ENCODE measurements at places on chromosomes 1 and 21.

- no peak for DNase-seq
Measured at GRCh38 chr21:27476696-27477095, 509.8 kb upstream of the ADAMTS5 start.

- DNase-seq = no peak
Measured at GRCh38 chr1:165172666-165173065, 183.8 kb downstream of the LMX1A start.

DNA sequence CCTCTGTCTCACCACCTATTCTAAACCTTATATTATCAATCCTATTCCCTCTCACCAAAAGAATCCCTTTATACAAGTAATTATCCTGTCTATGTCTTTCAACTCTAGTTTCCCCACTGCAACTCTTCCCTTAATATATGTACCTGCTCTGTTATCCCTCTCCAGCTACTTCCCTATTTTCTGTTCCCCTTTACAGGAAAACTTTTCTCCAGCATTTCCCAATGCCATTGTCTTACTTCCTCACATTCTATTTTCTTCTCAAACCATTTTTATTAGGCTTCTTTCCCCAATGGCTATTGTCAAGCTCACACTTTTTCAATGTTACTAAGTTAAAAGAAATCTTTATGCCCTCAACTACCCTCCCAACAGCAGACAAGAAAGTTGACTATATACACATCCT lies 11.6 kb downstream of the DPYD start:
- no peak for DNase-seq

GRCh38 chr1:28113242-28113572 lies 24.8 kb upstream of the EYA3 start:
- no peak for DNase-seq

- DNase-seq = no peak
Measured at GRCh38 chr1:224114787-224115175, 870 bp downstream of the FBXO28 start.

GRCh38 chr1:170388489-170388888 lies 143.5 kb upstream of the GORAB start:
- no peak for DNase-seq

DNA sequence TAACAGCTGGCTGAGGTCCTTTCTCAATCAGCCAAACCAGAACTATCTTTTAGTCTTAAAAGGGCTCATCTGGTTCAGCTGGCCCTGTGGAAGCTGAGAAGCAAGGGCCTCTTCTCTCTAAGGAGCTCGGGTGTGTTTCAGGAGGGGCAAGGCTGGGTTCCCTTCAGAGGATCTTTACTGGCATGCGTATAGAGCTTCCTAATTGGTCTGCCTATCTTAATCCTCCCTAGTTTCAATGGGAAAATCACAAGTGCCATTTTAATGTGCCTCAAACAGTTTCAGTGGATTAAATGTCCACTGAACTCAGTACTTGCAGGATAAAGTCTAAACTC lies 81.5 kb upstream of the LBR start:
- DNase-seq = no peak

- no peak for DNase-seq
Measured at GRCh38 chr1:32619701-32620485, 30.5 kb downstream of the ZBTB8OS start.

- DNase-seq = no peak
Measured at GRCh38 chr1:51907079-51907702, 28.7 kb upstream of the NRDC start.

GRCh38 chr1:228058949-228059633 lies 23.4 kb upstream of the ARF1 start:
- DNase-seq = peak; percentile 38

DNA sequence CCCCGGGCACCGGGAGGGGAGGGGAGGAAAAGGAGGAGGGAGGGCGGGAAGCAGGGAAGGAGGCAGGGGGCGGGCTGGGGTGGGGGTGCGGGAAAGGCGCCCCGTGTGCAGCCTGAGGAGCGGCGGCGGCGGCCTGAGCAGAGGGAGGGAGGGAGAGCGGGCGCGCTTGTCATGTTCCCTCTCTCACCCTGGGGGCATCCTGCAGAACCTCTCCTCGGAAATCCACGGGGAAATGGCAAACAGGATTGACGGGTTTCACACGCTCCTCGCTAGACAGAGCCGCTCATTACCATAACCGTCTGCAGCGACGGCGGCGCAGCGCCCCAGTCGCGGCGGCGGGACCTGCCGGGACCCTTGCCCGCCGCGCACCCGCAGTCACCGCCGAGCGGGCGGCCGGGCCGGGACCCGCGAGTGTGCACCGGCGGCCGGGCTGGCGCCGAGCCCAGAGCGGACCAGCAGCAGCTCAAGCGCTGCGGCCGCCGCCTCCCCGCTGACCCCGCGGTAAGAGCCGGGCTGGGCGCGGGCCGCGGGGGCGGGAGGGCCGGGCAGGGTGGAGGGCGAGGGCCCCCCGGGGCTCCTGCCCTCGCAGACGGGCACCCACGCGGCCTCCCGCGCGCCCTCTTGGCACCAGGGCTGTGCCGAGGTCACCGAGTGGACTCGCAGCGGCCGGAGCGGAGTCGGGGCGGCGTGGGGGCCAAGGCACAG lies at the start of gene SERTAD4:
Gene SERTAD4 (plus strand): TSS at position 286 of the 705 bp plus-strand sequence. CDS start 5,165 bp downstream, outside the sequence.
- DNase-seq = no peak

DNA sequence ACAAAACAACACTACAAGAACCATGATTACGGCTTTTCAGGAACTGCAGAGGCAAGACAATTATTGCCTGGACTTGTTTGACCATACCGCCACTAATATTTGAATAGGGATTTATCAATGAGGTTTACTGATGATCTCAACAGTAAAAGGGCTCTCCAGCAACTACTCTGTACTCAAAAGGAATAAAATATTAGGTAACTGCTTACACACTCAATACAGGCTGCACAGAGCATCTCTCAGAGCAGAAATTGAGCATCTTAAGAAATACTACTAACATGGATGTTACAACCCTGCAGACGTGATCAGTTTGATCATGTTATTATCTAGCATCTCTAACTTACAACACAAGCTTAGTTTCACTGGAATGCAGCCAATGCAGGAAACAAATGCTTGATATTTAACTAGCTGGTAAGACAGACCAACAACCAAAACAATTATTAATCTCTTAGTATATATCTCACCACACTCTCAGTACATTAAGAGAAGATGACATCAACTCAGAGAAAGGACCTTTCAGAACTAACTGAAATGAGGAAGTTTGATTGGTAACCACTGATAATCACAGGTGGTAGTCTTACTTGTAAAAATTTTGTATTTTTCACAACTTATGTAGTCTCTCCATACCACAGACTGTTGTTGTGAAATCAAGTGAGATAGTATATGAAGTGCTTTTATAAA lies 52.2 kb downstream of the PUM1 start:
- DNase-seq = no peak

GRCh38 chr21:43995521-43996105 lies 16.5 kb upstream of the TRAPPC10 start:
- no peak for DNase-seq

- no peak for DNase-seq
Measured at GRCh38 chr1:241156231-241156965, 200.6 kb downstream of the RGS7 start.

DNA sequence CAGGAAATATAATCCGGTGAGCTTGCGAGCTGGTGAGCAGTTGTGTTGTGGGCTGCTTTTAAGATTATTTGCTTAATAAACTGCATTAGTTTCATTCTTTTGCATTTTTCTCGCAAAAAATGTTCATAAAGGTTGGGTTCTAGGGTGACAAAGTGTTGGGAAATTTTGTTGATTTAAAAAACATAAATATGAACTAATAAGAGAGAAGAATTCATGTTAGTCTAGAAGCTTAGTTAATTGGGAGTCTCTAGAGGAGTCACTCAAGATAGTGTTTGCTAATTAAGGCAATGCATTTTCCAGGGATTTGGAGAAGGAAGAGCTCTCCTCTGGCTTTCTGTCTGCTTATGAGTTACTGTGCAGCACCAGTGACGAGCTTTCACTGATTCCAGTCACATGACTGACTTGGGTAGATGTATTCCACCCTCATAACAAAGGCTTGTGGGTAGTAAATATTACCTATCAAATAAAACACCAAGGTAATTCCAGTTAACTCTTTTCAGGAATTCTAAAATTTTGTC lies 417.0 kb downstream of the PTBP2 start:
- no peak for DNase-seq

DNA sequence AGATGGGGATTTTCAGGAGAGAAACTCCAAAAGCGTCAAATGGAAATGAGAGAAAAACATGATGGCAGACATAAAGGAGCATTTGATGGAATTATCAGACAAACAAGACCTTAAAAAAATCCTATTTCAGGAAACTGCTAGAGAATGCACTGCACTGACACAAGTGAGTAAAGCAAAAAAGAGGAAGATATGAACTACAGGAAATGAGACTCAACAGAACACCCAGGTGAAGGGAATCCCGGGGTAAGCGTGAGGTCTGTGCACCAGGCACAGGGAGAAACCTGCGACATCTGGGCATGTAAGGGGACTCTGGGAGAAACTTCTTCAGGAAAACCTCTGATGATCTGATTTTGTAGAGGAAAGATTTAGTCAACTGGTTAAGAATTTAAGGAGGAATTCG lies 2.8 kb downstream of the TARBP1 start:
- DNase-seq = no peak

DNA sequence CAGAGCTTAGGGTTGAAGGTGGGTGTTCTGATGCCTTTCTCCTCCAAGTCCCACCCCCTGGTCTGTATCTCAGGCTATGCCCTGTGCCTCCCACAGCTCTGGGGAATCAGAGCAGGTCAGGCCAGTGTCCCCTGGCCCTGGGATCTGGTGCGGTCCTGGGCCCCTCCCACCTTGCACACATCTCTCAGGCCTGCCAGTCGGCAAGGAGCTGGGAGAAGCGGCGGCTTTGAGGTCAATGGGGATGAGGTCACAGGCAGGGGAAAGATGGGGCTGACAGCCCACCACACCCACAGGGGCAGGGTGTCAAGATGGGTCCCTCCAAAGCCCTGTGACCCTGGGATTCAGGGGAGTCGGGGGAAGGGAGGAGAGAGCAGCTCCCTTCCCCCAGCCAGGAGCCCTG lies 65.4 kb upstream of the CASZ1 start:
- no peak for DNase-seq

- no peak for DNase-seq
Measured at GRCh38 chr1:192530254-192530653, 45.3 kb upstream of the RGS1 start.

DNA sequence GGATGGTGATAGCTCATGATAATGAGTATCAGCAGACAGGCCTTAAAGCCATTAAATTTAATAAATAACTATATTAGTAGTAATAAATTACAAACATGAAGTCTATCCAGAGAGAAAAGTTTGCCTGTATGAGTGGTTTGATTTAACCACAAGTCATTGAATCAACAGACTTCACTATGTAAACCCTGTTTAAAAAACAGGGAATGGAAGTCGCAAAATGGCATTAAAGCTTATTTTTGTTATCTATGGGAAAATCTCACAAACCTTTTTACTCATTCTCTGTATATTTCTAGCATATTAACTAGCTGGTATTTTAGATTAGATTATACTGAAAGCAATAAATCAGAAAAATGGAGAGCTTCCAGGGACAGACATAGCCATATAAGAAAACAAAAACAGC lies 45.3 kb downstream of the SASS6 start:
- no peak for DNase-seq

- no peak for DNase-seq
Measured at GRCh38 chr1:158163000-158163947, 17.4 kb upstream of the CD1D start.

DNA sequence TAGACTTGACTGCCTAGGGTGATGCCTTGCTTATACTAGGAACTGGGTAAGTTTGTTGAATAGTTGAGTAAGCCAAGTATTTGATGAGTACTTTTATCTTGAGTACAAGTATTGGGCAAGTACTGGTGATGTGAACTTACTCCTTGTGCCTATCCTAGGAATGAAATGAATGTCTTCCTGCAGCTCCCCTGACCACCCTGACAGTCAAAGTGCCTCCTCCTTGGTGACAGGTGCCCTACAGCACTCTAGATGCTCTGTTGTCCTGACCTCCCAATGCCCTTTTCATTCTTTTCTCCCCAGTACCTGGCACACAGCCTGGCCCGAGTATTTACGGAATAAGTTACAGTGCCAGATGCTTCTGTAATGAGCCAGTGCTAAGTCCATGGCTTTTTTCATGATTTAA lies 25.5 kb downstream of the PCSK9 start:
- DNase-seq = no peak

DNA sequence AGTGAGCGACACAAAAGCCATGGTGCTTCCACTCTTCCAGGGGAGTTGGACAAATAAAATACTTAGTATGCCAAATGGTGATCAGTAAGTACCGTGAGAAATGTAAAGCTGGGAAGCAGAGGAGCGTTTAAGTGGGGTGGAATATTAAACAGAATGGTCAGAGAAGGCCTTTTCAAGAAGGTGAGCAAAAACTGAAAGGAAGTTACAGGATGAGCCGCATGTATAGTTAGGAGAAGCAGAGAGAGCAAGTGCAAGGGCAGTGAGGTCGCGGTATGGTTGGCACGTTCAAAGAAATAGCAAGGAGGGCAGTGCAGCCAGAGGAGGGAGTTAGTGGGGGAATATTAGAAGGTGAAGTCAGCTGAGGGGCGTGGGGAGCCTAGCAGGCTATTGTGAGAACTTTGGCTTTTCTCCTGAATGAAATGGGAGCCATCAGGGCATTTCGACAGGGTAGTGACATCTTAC lies 748 bp upstream of the ATP6V0B start:
- DNase-seq = no peak

- DNase-seq = no peak
Measured at GRCh38 chr21:34298534-34299167, 65.2 kb upstream of the KCNE2 start.

GRCh38 chr1:33152685-33153432 lies 29.0 kb downstream of the TRIM62 start:
- DNase-seq = no peak

GRCh38 chr1:24972915-24973242 lies 42.8 kb upstream of the RUNX3 start:
- no peak for DNase-seq

- no peak for DNase-seq
Measured at GRCh38 chr1:236759252-236759859, 35.7 kb upstream of the MTR start.

DNA sequence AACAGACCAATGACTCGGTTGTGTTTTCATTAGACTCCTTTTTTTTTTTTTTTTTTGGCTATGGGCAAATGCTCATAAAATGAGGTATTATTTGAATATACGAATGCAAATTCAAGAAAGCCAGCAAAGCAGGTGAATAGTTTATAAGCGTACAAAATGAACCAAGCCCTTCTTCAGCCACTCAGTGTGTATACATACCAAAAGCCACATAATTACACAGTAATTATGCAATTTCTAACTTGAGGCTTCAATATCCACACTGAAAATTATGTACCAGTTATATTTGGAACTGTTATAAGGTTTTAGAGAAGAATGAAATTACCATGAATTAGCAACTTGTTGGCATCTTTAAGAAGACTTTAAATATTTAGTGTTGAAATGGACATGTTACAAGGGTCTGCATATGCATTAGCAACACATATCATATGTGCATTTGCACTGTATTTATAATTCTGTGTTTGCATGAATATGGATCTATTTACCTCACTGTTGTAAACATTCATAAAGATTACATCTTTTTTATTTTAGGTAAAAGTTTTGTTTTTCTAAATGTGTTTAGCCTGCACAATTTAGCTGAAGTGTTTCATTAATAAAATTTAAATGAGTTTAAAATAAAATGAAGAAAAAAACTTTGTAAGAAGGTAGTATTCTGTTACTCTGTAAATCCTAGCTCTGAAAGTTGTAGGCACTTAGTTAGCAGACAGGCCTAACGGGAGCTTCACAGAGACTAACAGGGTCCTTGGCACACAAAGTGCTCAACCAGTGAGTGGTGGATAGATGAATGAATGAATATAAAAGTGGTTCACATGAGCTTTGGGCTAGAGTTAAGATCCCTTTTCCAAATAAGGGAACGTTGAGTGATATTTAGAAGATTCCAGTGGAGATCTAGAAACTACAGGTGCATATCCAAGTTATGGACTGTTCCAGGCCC lies 241.0 kb upstream of the NFIA start:
- DNase-seq = no peak
